ENCODE measurements at places on chromosomes 2 and 18.

- DNase-seq, result no peak
These were observed 12.7 kb downstream of the DGUOK start for GRCh38 chr2:73939419-73939818.

DNA sequence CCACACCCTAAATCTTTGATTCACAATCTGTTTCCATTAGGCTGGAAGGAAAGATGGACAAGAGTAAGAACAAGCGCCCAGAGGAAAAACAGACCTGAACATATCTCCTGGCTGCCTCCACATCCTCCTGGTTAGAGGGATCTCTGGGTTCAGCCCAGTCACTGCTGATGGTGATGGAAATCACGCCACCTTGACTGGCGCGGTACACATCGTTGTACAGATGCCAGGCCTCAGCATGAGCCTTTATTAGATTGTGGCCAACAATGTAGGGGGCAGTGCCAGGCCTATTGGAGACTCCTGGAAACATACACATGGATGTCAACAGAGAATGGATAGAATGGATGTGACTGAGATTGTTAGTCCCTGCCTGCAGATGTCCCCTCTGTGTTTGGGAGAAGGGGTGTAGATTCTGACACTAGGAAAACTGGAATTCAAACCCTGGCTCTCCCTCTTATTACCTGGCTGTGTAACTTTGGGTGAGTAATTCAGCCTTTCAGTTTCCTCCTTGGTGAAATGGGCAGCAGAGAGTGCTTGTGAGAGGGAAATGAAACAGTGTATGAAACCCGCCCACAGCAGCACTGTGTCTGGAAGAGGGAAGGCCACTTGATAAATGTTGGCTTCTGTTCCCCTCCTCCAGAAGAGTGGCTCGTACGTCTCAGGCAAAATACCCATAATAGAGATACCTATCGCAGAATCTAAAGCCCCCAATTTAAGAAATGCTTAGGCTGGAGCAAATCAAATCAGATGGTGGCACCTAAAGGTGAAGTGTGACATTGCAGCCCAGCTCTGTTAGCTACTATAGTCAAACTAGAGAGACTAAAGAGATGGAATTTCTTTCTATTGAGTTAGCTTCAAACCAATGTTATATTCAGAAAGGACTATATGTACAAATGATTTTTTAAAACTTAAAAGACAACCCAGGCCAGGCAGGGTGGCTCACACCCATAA lies 36.2 kb downstream of the LCT start:
- no peak for DNase-seq

DNA sequence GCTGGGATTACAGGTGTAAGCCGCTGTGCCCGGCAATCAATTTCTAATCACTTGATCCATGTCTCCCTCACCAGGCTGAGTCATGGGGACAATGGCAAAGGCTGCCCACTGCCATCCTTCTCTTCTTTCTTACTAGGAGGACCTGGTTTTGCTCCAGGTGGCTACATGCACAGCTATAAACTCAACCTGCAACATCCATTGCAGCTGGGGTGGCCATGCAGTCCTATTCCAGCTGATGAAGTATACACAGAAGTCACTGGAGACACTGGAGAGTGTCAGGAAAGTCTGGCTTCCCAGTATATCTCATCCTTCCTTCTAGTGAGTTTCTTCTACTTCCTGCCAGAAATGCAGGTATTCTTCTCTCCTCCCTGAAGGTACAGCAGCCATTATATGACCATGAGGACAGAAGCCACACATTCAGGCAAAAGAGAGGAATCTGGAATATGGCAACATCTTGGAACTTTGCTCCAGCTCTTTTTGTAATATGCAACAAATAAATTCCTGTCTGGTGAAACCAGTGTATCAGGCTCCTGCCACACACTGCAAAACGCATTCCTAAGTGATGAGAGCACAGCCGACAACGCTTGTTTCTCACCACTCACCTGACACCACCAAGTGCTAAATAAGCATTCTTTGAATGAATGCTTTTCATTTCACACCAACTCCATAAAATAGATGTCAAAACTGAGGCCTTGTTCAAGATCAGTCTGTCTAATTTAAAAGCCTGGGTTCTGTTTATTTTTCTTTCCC lies 32.3 kb downstream of the SCTR start:
- DNase-seq, result no peak

DNA sequence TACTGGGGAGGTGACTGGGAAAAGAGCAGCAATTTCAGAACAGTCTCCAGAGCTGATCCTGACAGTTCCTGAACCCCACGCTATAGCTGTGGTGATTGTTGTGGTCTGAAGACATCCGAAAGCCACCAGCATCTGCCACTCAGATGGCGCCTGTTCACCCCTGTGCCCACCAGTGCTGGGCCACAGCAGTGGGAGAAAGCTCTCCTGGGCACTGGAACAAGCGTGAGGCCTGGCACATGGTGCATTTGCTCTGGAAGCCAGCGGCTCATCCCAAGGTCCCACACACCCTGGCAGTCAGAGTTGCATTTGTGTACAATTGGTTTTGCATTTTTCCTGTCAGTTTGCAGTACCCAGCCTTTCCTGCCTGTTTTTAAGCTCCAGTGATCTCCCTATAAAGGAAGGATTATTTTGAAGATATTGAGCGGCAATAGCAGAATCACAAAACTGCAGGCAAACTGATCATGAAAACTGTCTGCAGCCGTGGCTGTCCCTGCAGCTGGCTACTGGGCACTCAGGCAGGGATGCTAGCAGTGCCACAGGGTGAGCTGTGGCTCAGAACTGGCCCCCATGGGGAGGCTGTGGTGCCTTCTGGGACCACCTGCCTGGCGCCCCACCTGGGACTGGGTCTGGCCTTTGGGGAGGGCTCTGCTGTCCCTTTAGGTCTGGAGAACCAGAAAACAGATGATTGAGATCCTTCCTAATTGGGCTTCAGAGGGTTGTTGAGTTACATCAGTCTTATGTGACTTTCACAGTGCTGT lies 30.1 kb downstream of the IMPA2 start:
- DNase-seq, result no peak

- DNase-seq, result no peak
These were observed 194.9 kb upstream of the KYNU start for GRCh38 chr2:142682528-142682927.

DNA sequence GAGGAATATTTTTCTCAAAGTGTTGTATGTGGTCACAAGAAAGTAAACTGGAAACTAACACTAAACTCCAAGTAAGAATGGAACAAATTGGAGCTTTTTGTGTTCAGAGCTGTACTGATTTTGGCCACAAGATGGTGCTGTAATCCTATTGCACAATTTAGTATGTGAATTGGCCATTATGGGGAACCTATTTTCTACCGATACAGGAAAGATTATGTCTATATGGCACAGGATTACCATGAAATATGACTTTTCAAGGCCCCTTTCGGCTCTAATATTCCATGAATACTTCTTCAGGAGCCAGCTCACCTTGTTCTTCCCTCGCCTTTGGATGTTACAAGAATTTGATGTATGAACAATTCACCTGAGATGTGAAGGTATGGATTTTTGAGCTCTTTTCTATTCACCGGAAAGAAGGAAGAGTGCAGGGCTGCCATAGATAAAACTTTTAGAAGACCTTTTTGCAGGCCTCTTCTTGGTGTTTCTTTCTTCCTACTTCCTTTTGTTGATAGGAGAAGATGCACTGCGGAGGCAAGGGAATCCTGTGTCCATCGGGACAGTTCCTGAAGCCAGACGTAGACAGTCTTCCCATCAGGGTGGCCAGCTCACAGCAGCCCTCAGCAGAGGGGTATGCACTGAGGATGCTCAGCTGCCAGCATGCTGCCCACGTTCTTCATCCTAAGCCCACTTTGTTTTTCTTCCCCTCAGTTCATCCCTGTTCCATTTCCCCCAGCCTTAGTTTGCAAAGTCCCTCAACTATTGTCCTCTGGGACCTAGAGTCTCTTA lies 13.3 kb downstream of the MRPL44 start:
- peak; percentile 78 for DNase-seq

DNA sequence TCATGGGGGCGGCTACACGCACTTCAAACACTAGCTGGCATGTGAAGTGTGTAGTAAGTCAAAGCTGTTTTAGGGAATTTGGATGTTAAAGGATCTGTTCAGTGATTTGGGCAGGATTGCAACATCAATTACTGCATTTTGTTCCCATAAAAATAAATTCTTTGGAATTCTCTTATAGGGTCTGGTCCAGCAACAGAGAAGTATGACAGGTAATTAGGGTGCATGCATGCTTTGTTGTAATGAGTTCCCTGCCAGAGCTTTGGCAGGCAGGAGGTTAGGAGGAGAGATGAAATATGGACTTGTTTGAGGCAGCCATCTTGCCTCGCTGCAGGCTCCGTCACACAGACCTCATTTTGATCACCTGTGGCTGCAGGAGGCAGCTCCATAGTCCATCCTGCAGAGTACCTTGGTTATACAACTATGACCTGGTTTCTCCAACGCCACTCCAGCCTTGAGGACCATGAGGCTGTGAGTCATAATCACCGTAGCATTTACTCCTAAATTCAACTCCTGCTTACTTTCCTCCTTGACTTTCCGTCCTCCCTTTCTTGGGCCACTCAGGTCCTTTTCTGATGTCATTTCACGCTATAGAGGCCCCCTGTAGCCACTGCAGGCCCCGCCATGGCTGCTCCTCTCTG lies 26.5 kb upstream of the EML4 start:
- DNase-seq, result peak; percentile 44

- peak; percentile 79 for DNase-seq
These were observed 1.1 kb downstream of the HK2 start for GRCh38 chr2:74834792-74835755.

DNA sequence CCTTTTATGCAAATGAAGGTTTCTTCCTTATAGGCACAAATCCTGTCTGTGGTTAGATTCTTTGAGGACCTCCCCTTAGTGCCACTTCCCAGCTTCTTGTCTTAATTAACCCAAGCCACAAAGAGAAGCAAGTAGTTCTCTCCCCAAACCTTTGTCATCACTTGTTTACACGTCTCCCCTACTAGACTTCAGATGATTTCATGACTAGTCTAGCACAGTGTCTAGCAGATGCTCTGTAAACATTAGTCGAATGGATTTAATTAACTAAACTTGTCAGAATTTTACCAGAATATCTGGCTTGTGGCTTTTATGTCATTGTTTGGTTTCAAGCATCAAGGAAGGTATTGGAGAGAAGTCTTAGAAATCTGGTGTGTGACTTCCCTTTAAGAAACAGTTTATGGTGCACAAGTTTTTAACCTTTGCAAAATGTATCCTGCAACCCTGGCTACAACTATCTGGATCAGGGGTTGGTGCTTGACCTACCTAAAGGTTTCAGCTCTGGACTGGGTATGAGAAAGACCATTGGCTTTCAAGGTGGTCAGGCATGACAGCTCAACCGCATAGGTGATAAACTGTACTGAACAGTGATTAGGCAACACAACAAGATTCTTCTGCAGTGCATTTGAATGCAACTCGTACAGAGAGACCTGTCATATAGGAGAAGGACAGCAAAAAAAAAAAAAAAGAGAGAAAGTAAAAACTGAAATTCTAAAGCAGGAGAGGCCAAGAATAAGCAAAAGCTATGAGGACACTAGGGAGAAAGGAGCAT lies 93.2 kb upstream of the CCDC150 start:
- DNase-seq, result no peak
